ENCODE measurements at places on chromosomes 3 and 15. TPM values are rescaled to one million over a fixed set of nuclear protein-coding genes. Genes with fewer than 3 reads are reported as not detected.

LRTM1 gene
- not detected for total RNA-seq

ARL8B gene
- 60.5 TPM for total RNA-seq

CCDC39 gene
- total RNA-seq = 0.29 TPM

WNT7A gene
- total RNA-seq = 19.3 TPM

LSAMP gene
- not detected for total RNA-seq

CD200 gene
- 1.8 TPM for total RNA-seq

CPLX3 gene
- total RNA-seq = not detected

XYLB gene
- total RNA-seq = 0.47 TPM

EXD1 gene
- total RNA-seq = not detected

TUSC7 gene
- total RNA-seq = not detected

- H3K36me3 ChIP-seq = no peaks in the 10 kb centered on the region
- no peaks in the 10 kb centered on the region for H3K4me1 ChIP-seq
- H3K27me3 ChIP-seq = no peaks in the 10 kb centered on the region
- no peak overlapping the region for H3K27ac ChIP-seq
- DNase-seq = no peak
Measured at GRCh38 chr15:86077070-86077469, 2.6 kb upstream of the AGBL1 start.

DNA sequence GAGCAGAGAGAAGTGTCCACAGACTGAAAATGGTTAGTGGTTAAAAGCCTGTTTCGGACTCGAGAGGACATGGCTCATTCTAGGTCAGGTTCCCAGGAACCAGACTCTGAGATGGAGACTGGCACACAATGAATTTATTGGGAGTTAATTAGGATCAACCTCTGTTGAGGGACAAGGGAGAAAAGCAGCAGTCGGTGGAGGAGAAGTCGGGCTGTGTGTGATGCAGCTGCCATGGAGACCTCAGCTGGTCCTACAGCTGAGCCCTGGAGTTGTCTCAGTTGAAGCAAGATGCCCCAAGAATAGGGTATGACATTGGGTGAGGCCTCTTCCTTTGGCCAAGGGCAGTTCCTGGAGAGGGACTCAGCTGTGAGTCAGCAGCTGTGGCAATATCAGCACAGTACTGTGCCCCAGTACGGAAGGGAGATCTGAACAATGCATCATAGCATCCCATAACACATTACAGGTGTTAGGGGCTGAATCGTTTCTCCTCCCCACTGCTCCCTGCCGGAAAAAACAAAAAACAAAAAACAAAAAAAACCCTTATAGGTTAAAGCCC lies 105.4 kb downstream of the ABHD5 start:
- no peak overlapping the region for H3K4me3 ChIP-seq
- H3K27ac ChIP-seq = no peak overlapping the region
- no peaks in the 10 kb centered on the region for H3K4me1 ChIP-seq
- no peaks in the 10 kb centered on the region for H3K36me3 ChIP-seq

GRCh38 chr15:75891895-75892294 lies 11.8 kb upstream of the FBXO22 start:
- no peak overlapping the region for H3K27ac ChIP-seq
- DNase-seq = no peak
- H3K4me1 ChIP-seq = no peaks in the 10 kb centered on the region

DNA sequence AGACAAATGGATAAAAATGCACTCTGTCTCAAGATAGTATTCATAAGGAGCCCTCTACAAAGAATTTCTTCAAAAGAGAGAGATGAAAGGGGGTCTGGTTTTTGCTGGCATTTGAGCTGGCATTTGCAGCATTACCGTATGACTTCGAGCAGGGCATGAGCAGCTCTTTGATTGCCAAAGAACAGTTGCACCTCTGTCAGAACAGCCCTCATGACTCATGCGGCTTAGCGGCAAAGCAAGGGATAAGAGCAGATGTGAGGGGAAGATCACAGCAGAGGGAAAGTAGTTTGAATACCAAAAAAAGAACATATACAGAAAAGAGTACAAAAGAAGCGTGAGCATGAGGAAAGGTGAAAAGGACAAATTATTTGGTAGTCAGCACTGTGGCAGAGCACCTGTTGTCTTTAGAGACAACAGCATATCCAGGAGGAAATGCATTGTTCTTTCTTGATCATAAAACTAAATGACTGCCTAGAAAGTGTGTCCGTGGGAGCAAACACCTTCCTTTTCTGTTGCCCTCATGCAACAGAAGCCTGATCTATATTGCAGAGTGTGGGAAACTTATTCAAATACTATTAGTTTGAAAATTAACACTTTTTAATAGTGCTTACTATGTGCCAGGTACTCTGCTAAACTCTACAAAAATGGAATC lies 80.5 kb upstream of the SLC24A5 start:
- H3K27me3 ChIP-seq = no peaks in the 10 kb centered on the region
- no peaks in the 10 kb centered on the region for H3K4me1 ChIP-seq
- no peak for DNase-seq
- no peaks in the 10 kb centered on the region for H3K36me3 ChIP-seq

DNA sequence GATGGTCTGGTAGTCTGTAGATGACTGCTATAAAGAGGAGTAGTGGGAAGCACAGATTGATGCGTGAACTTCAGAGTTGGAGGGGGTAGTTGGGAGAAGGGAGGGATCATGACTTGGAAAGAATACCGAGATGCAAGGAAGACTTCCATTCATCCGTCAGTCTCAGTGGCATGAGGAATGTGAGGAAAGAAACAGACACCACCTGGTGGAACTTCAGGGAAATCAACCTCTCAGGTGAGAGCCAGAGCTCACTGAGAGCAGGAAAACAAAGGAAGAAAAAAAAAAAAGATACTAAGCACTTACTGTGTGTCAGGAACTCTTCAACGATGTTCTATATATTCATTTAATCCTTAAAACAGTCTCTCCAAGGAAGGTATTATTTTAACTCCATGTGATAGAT lies 172.4 kb downstream of the OXSM start:
- no peaks in the 10 kb centered on the region for H3K4me1 ChIP-seq
- no peak overlapping the region for H3K27ac ChIP-seq
- no peaks in the 10 kb centered on the region for H3K27me3 ChIP-seq
- no peak overlapping the region for H3K4me3 ChIP-seq
- no peak for DNase-seq
- H3K36me3 ChIP-seq = no peaks in the 10 kb centered on the region

GRCh38 chr15:47661661-47662180 lies 55.6 kb upstream of the SEMA6D start:
- no peak overlapping the region for H3K27ac ChIP-seq
- H3K4me3 ChIP-seq = no peak overlapping the region
- no peaks in the 10 kb centered on the region for H3K4me1 ChIP-seq
- no peak for DNase-seq
- no peaks in the 10 kb centered on the region for H3K27me3 ChIP-seq

GRCh38 chr3:62604751-62605351 lies 231.5 kb upstream of the FEZF2 start:
- H3K27me3 ChIP-seq = no peaks in the 10 kb centered on the region
- no peaks in the 10 kb centered on the region for H3K36me3 ChIP-seq
- no peak for DNase-seq
- H3K4me1 ChIP-seq = no peaks in the 10 kb centered on the region
- no peak overlapping the region for H3K4me3 ChIP-seq
- no peak overlapping the region for H3K27ac ChIP-seq

- no peak overlapping the region for H3K27ac ChIP-seq
- no peaks in the 10 kb centered on the region for H3K36me3 ChIP-seq
- H3K27me3 ChIP-seq = no peaks in the 10 kb centered on the region
Measured at GRCh38 chr3:107928084-107928445, 162.8 kb downstream of the CD47 start.

GRCh38 chr3:127224118-127224517 lies 31.2 kb downstream of the PRR23E start:
- H3K4me1 ChIP-seq = peaks cover 4% of the 10 kb centered on the region
- H3K36me3 ChIP-seq = no peaks in the 10 kb centered on the region
- H3K27ac ChIP-seq = no peak overlapping the region
- no peak for DNase-seq

DNA sequence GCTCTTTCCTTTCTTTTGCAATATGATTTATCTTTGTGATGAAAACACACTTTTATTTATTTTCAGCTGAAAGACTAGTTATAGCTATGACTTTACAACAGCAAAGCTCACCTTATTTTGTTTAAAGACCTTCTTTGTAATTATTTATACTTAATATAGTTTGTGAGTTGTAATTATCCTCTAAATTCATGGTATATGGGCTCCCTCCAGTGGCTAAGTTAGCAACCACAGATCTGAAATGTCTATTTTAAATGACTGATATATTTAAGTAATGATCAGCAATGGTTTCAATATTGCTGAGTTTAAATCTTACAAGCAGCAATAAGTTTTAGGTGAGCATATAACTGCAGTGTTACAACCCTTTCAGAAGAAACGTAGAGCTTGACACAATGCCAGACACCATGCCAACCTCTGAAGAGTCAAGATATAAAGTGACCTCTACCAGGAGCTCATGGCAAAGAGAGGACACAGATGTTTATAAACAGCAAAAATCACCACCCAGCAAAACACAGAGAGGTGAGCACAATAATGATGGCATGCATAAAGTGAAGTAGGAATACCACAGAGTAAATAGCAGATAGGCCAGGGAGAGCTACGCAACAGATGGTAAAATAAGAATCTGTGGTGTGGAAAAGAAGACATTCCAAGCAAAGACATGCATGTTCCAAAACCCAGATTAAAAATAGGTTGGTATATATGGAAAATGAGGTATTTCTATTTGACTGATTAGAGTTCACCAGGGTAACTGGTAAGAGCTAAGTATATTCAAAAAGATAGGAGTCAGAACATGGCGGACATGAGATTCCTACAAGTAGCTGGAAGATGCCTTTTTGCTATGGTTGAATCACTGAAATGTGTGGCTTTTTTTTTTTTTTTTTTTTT lies 143.7 kb upstream of the ZNF385D start:
- H3K27me3 ChIP-seq = no peaks in the 10 kb centered on the region
- no peak overlapping the region for H3K4me3 ChIP-seq
- DNase-seq = no peak
- no peak overlapping the region for H3K27ac ChIP-seq

- no peaks in the 10 kb centered on the region for H3K27me3 ChIP-seq
- H3K4me1 ChIP-seq = no peaks in the 10 kb centered on the region
- no peak for DNase-seq
- H3K27ac ChIP-seq = no peak overlapping the region
- no peak overlapping the region for H3K4me3 ChIP-seq
Measured at GRCh38 chr3:40763807-40764206, 239.0 kb downstream of the ZNF621 start.

- H3K36me3 ChIP-seq = no peaks in the 10 kb centered on the region
- no peak for DNase-seq
Measured at GRCh38 chr3:141391298-141391990, 23.1 kb downstream of the ZBTB38 start.

Measured in CD4-positive, alpha-beta memory T cell (primary cell).